ENCODE measurements at places on chromosomes 16 and 17.

DNA sequence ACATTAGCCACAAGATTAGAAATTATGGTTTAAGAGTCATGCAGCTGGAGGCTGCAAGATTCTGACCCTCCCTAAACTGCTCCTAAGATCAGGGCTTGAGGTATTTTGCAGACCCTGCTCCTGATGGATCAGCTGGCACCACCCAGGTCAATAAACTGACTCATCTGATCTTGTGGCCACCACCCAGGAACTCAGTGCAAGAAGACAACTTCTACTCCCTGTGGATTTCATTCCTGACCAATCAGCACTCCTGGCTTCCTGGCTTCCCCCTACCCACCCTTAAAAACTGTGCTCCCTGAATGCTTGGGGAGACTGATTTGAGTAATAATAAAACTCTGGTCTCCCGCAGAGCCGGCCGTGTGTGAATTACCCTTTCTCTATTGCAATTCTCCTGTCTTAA, 25.0 kb upstream of the MILR1 start:
- DNase-seq: no peak

DNA sequence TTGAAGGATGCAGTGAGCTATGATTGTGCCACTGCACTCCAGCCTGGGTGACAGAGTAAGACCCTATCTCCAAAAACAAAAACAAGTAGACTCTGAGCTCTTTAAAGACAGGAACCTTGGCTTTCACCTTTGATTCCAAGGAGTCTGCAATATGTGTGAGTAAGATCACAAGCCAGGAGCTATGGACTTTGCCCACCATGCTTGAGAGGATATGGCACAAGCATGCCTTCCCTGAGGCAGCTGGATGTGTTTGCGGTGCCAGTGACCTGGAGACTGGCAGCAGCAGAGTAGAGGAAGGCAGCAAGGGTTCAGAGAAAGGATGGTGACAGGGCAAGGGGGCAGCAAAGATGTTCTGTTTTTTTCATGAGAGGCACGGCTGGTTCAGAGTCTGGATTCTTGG, 14.5 kb upstream of the PRKCA start:
- DNase-seq: no peak

- peak; percentile 55 for DNase-seq
These were observed 257 bp downstream of the SNAI3 start for GRCh38 chr16:88686062-88686438.

DNA sequence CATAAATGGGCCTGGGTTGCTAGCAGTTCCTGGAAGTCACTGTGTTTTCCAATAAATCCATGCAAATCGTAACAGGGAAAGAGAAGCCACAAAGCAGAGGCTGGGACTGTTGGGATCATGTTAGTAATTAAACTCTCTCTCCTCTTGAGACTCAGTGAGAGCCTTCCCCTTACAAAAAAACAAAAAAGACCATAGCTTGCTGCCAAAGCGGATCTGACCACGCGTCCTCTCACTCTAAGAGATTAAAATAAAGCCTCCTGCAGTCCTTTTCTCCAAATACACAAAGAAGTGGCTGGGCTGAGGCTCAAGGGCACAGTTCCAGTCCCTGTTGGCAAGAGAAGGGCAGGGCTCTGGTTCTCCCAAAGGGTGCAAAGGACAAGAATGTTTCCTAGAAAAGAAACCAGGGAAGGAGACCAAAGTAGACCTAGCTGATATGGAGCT, 38.5 kb downstream of the PIGL start:
- no peak for DNase-seq

- no peak for DNase-seq
These were observed 211.9 kb downstream of the PRKCA start for GRCh38 chr17:66514227-66514806.

- no peak for DNase-seq
These were observed 5.5 kb upstream of the TMEM114 start for GRCh38 chr16:8595783-8596182.

DNA sequence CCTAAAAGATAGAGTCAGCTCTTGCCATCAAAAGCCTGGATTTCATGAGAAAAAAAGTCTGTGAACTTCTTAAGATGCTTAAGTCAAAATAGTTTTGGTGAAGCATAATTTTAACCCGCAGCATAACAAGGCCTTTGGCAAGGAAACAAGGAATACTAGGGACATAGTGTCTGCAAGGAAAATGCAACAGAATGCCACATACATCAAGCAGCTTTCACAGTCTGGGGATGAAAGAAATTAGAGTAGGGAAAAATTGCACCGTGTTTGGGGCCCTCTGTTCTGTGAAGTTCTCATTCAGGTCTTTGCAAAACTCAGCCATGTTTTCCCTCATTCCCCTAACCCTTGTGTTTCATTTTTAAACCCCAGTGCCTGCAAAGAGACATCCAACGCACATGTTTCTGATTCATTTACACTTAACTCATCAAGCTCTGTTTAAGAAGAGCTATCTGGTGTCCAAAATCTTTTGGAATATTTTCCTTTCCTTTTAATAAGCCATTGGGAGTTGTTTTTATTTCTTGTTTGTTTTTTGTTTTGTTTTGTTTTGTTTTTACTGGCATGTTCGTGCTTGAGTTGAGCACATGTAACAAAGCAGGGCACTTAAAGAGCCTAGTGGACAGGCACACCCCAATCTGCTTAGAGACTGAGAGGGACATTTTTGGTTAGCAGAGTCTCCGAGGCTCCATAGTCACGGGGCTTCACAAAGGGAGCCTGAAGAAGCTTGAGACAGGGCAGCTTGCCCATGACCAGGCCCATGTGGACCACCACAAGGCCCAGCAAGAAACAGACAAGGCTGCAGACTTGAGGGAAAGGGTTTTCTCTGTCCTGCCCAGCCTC, 116.5 kb downstream of the ANKFN1 start:
- DNase-seq: no peak

DNA sequence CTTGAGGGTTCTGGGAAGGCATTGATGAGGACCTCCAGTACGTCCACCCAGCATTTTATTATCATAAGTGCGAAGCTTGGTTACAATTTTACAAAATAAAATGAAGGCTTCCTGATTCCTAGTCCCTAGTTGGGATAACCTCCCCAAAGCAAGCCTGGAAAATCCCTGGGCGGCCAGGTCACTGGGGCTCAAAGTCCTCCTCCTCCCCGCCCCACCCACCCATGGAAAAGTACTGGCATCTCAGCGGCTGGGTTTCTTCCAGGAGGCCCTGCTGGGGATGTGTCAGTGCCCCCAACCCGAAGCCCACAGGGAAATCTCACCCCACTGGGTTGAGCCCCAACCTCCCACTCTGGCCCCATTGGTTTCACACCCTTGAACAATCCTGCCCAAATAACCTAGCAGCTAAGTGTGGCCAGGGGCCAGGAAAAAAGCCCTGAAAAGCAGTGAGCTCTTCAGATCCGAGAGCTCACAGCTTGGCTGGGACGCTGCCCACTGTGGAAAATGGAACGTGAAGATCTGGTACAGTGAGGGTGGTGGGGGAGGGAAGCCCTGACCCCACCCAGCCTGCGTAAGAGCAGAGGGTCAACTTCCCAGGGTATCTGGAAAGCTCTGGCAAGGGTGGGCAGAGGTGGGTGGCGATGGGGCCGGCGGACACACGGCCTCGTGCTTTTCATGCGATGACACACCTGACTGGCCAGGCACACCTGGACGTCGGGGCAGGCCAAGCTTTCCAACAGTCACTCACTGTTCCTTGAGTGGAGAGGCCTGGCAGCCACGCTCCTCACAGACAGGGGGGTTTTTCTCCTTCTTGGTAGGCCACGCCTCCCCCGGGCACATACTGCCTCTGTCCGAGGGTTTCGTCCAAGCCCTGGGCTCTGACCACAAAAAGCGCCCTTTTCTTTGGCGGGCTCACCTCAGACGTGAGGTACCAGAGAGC, 324.5 kb downstream of the SOX9 start:
- no peak for DNase-seq

DNA sequence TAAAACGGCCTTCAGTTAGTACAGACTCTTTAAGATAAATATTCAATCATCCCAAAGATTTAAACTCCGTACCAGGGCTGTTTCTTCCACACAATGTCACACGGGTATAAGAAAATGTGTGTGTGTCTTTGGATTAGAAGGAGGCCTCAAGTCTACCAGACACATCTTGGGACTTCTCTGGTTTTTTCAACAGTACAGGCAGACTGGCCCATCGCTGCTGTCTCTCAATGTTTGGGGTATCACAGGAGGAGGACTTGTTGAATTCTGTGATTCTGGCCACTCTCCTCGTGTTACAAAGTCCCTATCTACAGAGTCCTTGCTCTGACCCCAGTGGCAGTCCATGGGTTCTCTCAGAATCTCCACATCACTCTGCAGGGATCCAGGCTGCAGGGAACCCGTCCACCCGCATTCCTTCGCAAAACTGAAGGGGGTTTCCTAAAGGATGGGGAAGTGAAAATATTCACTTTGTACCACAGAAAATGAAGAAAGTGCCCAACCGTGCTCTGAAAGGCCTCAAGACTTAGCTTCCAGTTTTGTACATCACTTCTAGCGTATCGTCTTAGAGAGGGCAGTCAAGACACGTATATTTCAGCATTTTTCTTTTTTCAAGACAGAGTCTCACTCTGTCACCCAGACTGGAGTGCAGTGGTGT, 373.2 kb downstream of the NPIPA8 start:
- DNase-seq: no peak

DNA sequence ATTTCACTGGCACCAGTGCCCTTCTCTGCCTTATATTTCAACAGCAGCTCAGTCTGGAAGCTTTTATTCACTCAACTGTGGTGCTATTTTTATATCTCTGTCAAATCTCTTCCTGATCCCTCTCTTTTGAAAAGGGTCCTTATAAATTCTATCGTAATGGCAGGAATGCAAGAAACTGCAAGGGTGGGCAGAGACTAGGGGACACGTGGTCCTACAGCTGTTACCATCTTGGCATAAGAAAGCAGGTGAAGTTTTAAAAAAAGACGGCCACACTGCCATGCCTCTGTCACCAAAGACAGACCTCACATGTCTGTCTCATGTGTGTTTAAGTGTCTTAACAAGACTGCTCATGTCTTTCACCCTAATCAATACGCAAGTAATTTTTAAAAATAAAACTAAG, 368.4 kb upstream of the CDH11 start:
- no peak for DNase-seq

DNA sequence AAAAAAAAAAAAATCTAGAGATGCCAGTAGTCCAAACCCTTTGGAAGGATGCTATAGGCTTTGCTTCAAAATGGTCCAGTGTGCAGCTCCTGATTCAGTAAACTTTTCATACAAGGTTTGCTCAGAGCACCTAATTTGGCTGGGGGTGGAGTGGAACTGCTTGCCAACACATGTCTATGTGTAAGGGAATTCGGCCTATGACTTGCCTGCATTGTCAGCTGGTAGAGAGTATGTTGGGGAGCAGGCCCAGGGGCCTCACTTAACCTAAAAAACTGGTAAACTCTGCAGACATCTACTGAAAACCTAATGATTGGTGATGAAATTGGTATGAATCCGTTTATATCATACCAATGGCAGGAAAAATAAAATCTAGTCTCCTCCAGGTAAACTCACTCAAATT, 1.5 kb upstream of the MFSD6L start:
- DNase-seq: no peak

DNA sequence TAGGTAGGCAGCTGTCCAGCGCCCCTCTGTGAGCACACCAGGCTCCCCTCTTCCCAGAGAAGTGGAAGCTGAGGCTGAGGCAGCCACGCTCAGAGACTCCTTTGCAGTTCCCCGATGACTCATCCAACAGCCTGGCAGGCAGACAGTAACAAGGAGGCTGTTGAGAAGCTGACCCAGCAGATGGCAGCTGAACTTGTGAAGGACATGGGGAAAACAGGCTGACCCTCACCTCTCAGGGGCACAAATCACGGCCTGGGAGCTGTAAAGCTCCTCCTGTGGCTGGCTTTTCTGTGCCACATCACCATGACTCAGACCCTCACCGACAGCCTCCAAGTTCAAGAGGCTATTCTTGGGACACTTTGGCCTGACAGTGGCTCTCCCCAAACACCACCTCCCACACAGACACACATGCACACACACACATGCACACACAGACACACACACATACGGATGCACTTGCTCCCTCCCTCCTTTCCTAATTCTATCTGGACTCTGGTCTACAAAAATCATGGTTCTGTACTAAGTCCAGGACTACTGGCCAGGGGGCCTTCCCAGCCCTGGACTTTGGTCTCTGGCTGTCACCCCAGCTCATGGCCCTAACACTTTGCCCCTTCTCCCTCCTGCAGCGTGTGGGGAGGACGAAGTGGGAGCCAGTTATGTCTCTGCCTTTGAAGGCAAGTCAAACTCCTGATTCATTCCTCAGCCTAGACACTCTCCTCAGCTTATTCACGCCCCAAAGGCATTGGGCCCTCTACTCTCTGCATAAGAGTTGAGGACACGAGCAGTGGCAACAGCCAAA, 23.2 kb downstream of the MAP3K14 start:
- DNase-seq: no peak

DNA sequence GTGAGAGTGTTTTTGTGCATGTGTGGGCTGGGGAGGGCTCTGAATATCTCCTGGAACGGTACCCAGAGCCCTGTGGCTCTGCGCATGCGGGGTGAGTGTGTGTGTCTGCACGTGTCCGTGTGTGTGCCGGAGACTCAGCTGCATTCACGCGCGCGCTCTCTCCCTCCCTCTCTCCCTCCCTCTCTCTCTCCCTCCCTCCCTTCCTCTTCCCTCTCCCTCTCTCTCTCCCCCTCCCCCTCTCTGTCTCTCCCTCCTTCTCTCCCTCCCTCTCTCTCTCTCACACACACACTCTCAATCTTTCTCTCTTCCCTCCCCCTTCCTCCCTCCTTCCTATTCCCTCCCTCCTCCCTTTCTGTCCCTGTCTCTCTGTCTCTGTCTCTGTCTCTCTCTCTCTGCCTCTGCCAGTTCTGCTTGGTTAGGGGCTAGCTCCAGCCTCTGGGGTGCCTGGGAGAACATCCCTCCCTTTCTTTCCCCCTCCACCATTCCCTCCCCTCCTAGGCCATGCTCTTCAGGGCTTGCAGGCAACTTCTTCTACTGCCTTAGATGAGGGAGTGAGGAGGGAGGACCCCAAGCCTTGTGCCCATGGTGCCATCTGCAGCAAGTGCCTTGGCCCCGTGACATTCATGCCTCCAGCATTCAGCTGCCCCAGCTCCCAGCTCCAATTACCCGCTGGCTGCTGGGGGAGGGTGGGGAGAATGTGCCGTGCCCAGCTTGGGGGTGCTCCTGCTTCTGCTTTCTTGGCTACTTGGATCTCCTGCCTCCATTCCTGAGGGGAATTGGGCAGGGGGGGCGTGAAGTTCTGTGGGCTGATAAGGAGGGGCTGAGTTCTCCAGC, 6.4 kb downstream of the THRA start:
- DNase-seq: peak; percentile 68

All from stimulated activated naive CD4-positive, alpha-beta T cell (primary cell).